ENCODE measurements at places on chromosomes 5 and 9. TPM values are rescaled to one million over a fixed set of nuclear protein-coding genes. Genes with fewer than 3 reads are reported as not detected.

- DNase-seq = no peak
Observed at GRCh38 chr5:172347496-172348052, 64.0 kb upstream of the UBTD2 start.

SPINK5 gene
- polyA plus RNA-seq = 0.40 TPM

CDH6 gene
- polyA plus RNA-seq = 0.74 TPM

DNA sequence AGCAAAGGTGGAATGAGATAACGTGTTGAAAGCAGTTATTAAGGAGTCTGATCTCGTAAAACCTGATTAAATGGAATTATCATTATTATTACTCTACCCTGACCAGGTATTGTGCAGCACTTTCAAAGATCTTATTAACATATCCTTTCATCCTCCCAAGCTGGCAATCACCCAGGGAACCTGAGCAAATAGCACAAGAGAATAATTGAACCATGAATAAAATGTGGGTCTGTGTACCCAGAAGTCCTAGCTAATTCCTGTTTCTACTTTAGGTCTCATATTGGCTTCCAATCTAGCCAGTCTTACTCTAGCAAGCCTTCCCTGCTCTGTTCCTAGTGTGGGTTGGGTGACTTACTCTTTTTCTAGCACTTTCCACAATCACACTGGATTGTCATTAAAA, 162.2 kb upstream of the STK32A start:
- no peak for DNase-seq

DNA sequence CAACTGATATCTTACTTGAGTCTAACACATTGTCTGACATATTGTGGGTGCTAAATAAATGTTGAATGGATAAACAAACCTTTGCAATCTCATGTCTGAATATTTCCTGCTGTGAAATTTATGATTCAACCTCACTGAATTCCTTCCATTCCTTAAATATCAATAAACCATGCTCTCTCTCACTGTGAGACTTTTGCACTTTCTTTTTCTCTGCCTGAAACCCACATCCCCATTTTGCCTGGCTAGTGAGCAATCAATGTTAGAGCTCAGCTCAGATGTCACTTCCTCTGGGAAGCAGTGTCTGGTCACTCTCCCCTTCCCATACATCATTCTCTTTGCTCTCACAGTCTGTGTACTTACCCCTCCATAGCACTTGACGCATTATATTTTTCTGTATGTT, 383.7 kb upstream of the TRPC7 start:
- no peak for DNase-seq

SGCD gene
- polyA plus RNA-seq = 1.0 TPM

LTC4S gene
- 44.4 TPM for polyA plus RNA-seq

DNA sequence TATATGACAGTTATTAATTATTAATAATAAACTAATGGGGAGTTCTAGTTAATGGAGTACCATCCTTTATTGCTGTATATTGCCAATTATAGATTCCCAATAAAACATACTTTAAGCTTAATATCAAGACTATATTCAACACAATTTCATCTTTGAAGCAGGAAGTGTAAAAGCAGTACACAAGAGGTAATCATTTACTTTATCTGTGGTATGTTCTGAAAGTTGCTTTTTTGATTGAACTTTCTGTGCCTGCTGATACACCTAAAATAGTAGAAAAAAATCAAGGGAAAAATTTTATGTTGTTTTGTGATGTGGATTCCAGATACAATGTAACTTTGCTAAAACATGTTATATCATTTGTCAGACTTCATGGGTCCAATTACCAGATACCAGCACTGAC, 58.0 kb downstream of the ACO1 start:
- no peak for DNase-seq

DNA sequence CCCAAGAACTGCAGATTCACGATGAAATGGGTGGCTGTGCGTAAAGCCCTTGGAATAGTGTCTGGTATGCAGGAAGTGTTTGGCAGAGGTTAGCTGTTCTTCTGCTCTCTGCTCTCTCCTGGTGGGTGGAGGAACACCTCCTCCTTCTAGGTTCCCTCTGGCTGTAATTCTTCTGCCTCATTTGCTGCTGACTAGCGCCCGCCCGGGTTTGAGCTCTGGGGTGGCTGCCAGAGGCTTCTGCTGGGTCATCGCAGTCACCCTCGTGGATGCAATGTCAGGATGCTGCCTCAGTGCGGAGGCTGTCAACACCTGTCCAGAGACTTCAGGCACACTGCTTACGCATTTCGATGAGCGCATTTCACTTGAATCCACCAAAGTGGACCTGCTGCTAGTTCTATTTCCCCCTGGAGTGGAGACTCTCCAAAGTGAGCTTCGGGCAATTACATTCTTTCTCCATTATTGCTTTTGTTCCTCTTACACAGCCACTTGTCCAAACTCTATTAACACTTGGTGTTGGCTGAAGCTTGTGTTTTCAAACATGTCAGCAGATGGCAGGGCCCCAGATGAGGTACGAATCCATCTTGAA, 11.7 kb downstream of the DOCK2 start:
- no peak for DNase-seq

DNA sequence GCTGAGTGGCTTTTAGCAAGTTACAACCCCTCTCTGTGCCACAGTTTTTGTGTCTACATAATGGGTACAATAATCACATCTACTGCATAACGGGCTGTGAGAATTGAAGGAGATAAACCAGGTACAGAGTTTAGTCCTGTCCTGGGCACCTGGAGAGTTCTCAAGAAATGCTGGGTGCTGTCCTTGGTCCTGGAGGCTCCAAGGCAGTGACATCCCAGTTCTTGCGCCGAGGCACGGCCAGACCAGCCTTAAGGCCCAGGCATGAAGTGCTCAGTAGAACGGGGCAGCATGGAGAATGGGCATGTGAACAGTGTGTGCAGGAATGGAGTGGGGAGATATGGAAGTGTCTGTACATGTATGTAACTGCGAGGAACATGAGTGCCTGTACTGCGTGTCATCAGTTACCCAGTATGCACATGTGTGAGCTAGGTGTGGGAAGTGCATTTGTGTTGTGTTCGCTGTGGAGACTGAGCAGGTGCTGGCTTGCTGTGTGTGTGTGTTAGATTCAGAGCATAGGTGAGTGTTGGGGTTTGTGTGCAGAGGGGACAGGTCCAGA, 6.3 kb upstream of the UNC5A start:
- DNase-seq = no peak

GRCh38 chr5:9928326-9928725, 298.2 kb upstream of the TAS2R1 start:
- no peak for DNase-seq

GRCh38 chr9:123447934-123448646, 92.1 kb downstream of the CRB2 start:
- no peak for DNase-seq

- no peak for DNase-seq
Observed at GRCh38 chr9:2536511-2536910, 85.1 kb upstream of the VLDLR start.

- DNase-seq = no peak
Observed at GRCh38 chr9:122217640-122218039, 11.1 kb downstream of the LHX6 start.

DNA sequence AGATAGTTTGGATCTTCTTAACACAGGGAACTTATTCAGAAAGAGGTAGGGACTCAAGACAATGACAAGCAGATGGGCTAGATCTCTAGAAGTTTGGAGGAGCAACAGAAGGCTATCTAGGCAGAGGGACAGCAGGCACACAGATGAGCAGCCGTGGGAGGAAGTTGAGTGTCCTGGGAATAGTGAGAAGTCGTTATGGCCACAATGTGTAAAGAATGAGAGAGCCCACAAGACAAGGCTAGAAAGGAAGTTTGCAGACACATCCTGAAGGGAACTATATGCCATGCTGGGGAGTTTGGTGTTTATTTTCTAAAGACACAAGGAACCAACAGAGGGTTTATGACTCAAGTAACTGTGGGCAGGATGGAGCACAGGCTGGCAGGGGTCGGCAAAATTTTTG, 160.6 kb downstream of the PALM2AKAP2 start:
- no peak for DNase-seq

- DNase-seq = no peak
Observed at GRCh38 chr5:149018909-149019443, 43.9 kb downstream of the SH3TC2 start.

GRCh38 chr5:80034962-80035821, at the start of gene THBS4:
Gene THBS4 (plus strand): TSS chr5:80035348. CDS start chr5:80035538, 190 bp downstream.
- no peak for DNase-seq

SLCO4C1 gene
- 0.10 TPM for polyA plus RNA-seq

DNA sequence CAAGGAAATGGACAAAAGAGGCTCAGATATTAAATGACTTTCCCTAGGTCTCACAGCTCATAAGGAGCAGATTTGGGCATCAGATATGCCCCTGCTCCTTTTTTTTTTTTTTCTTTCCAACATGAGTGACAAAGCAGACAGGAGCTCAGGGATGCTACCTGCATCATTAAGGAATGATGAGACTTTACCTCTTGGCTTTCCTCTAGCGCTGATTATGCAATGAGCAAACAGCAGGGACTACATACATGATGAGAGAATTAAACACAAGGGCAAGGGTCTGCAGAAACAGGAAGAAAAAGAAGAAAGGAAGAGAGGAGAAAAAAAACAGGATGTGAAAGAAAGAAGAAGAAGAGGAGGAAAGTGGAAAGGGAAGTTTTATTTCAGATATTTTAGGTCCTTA, 179.9 kb downstream of the PPP2R2B start:
- no peak for DNase-seq

AGGF1 gene
- 11.2 TPM for polyA plus RNA-seq

DNA sequence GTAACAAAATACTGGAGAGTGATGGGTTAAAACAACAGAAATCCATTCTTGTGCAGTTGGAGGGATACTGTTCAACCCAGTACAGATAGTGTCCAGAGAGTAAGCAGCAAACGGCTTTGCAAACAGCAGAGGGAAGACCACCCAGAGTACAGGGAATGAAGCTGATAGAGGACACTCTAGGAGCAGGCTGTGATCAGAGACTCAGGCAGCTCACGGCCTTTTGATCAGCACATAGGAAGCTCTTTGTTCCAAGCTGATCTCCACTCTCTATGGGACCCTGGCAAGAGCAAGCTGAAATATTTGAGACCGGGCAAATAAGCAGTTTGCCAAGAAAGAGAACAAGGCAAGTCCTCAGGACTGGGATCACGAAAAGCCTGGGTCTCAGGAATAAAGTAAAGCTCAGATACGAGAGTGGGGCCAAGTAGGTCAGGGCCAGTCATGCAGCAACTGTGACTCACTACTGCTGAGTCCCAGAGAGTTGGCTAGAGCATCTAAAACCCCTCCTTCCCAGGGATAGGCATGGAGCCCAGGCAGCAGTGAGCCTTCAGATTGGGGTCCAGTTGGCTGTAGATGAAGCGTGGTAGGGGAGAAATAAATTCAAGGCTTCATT, 52.4 kb downstream of the MELK start:
- peak; percentile 89 for DNase-seq

DNA sequence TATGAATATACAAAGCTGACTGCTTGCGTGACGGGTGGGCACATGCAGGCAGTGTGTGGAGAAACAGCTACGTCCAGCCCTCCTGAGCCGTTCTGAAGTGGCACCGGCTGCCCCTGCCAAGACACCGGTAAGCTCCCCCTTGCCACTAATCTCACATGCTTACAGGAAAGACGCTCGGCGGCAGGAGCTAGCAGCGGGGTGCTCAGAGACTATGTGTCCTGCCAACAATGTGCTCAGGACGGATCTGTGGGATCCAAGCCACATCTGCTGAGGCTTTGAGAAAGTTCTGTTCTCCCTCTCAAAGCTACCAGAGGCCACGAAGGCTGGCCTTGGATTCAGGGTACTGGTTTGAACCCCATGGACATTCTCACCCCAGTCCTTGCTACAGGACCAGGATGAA, 157.2 kb upstream of the PHYKPL start:
- no peak for DNase-seq

LPAR1 gene
- 12.0 TPM for polyA plus RNA-seq

DNA sequence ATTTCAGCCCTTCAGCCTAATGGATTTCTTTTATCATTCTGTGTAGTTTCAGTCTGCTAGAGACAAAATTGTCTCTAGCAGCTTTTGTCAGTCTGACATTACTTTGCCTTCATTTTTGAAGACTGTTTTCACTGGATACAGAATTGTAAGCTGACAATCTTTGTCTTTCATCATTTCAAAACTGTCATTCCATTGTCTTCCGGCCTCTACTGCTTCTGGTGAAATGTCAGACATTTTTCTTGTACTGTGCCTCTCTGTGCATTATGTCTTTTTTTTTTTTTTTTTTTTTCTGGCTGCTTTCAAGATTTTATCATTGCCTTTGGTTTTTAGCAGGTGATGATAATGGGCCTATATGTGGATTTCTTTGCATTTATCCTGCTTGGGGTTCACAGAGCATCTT, 51.3 kb upstream of the ZNF169 start:
- no peak for DNase-seq

- DNase-seq = no peak
Observed at GRCh38 chr5:55675119-55675518, 37.0 kb downstream of the SLC38A9 start.

GRCh38 chr9:28938981-28939380, 1365.7 kb upstream of the C9orf72 start:
- no peak for DNase-seq

- DNase-seq = no peak
Observed at GRCh38 chr5:157113002-157113401, 4.2 kb upstream of the HAVCR2 start.

DNA sequence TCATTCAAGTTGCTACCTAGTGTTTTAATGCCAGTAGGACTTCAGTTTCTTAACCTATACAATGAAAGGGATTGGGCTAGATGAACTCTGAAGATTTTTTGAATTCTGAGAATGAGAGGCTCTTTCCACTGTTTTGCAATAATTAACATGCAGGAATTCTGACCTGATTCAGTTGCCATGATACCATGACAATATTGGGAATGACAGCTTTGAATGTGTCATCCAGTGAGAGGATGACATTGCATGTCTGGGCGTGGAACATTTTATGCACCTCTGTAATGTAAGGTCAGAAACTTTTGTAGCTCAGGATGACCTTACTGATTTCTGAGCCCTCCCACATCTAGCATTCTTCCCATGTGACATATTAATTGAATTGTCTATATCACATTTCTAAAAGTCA, 30.6 kb upstream of the SPINK5 start:
- DNase-seq = no peak

DNA sequence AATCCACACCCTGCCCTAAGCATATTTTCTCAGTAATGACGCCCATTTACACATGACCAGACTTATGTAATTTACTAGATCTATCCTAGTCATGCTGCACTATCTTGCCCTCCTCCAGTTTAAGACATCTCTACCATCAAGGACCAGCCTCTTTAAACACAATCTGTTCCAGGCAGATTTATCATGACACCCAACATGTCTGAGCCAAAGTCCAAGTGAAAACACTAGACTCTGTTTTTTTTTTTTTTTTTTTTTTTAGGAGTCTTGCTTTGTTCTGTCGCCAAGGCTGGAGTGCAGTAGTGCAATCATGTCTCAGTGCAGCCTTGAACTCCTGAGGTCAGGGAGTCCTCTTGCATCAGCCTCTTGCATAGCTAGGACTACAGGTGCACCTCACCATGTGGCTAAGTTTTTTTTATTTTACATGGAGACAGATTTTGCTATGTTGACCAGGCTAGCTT, 354.6 kb downstream of the ARRDC3 start:
- DNase-seq = peak; percentile 88

SOX30 gene
- not detected for polyA plus RNA-seq

DNA sequence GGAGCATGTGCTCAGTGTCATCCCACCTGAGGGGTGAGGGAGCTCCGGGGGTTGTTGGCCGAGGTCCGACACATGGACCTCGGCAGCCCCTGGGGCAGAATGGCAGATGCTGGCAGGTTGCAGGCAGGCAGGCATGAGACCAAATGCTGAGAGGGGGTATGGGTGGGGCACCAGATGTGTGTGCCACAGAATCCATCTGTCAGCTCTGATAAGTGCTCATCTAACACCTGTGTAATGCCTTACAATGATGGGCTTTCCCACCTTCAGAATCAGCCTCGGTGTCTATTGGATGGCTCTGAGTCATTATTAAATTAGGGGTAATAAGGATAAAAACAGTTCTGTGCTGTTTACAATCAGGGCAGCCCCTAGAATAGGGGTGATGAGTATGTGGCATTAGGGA, 73.1 kb upstream of the SAP30L start:
- DNase-seq = no peak
